ENCODE measurements at places on chromosomes 4 and X. TPM values are rescaled to one million over a fixed set of nuclear protein-coding genes. Genes with fewer than 3 reads are reported as not detected.

DNA sequence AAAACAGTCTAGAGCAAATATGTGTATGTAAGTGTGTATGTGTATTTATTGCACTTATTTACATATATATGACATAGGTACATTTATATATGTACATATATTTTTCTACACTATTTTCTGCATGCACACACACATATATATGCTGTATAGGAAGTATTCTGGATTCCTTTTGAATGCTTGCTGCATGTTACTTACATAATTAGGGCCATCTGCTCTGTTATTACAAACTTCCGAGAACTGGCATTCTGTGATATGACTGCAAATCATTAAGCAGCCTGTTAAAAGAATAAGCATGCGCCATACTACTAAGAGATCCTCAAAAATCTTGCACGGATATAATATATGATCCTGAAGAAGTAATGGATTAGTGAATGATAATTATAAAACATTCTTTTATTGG is 1157.6 kb upstream of the TENM3 start:
- H3K4me3 ChIP-seq: no peak overlapping the region
- DNase-seq: no peak
- no peaks in the 10 kb centered on the region for H3K4me1 ChIP-seq
- no peak overlapping the region for H3K27ac ChIP-seq
- no peaks in the 10 kb centered on the region for H3K27me3 ChIP-seq

DNA sequence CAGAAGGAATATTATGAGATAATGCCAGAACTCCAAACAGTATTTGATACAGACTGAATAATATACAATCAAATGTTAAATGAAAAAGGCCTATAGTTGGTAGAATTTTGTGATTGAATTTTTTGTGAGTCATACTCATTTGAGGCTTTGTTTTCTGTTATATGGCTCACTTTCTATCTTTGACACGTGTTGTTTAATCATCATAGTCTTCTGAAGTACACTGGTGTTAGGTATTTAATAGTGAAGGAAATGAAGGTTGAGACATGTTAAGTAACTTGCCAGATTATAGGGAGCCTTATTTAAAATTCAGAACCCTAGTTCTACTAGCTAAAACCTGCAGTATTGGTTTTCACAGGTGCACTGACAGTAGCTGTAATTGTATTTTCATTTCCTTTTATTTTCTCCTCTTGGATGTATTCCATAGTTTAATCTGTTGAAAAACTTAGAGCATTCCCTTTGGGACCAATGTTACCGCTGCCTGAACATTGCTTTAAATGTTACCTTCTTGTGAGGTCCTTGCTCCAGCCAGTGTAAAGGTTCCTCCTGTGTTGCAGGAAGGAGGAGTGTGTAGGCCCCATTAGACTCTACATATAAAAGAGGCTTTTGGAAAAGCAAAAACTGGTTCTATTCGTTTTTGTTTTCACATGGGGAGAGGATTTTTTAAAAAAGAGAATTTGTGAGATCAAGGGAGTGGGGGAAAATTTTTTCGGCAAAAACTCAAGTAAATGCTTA is 224.1 kb downstream of the ARHGAP10 start:
- no peaks in the 10 kb centered on the region for H3K27me3 ChIP-seq
- H3K4me1 ChIP-seq: peaks cover 32% of the 10 kb centered on the region
- no peak for DNase-seq
- H3K4me3 ChIP-seq: no peak overlapping the region
- no peaks in the 10 kb centered on the region for H3K36me3 ChIP-seq

The GLRA2 gene
- not detected for total RNA-seq

The SRPX2 gene
- total RNA-seq: 50.6 TPM

All from vagina (tissue), 2 donors.